ENCODE measurements at places on chromosomes 11 and 22.

GRCh38 chr11:57514538-57515331 lies 767 bp downstream of the SLC43A1 start:
- peak; percentile 15 for DNase-seq

- DNase-seq = no peak
These were observed 4.3 kb downstream of the PRAME start for GRCh38 chr22:22554587-22555284.

DNA sequence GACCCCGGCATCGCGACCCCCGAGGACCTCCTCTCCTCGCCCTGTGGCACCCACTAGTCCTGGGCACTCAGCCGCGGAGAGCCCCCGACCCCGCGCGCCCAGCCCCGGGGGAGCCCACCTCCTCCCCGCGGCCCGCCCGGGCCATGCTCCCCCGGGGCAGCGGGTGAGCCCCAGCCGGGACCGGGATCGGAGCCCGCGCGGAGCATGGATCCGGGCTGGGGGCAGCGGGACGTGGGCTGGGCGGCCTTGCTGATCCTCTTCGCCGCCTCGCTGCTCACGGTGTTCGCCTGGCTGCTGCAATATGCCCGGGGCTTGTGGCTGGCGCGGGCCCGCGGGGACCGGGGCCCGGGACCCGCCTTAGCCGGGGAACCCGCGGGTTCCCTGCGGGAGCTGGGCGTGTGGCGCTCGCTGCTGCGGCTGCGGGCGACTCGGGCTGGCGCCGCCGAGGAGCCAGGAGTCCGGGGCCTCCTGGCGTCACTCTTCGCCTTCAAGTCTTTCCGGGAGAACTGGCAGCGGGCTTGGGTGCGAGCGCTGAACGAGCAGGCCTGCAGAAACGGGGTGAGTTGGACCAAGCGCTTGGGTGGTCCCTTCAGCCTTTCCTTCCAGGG lies 498 bp downstream of the C2CD2L start:
- DNase-seq = no peak

- no peak for DNase-seq
These were observed 47.0 kb upstream of the GALNT18 start for GRCh38 chr11:11668781-11669180.

DNA sequence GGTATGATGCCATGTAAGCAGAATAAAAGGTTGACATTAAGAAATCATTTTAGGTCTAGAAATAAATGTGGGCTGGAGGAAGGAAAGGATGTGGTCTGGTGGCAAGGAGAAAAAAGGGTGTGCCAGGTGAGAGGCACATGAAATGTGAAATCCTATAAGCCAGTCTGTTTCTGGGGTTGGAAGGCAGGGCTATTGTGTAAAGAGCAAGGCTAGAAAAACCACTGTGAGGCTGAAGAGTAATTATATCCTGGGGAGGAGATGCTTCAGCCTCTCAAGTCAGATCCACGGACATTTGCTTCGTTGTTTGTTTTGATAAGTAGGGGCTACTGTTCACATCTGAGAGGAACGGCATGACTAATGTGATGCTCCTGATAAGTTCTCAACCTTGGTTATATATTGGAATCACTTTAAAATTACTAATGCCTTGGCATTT lies 77.5 kb upstream of the CTSC start:
- no peak for DNase-seq

GRCh38 chr11:119717839-119718534 lies 11.0 kb downstream of the NECTIN1 start:
- no peak for DNase-seq

DNA sequence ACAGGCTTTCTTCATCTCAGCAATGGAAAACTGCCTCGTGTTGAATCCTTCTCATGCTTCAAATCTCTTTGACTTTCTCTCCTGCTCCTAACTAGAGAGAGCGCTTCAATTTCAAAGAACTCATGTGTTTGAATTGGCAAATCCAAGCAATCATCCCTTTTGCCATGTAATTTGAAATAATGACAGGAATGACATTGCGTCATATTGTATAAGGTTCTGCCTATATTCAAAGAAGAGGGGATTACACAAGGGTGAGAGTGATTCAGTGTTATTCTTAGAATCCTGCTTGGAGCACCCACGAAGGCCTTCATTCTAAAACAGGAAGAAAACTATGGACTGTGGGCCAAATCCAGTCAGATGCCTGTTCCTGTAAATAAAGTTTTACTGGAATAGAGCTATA lies 720.6 kb downstream of the JRKL start:
- DNase-seq = no peak

DNA sequence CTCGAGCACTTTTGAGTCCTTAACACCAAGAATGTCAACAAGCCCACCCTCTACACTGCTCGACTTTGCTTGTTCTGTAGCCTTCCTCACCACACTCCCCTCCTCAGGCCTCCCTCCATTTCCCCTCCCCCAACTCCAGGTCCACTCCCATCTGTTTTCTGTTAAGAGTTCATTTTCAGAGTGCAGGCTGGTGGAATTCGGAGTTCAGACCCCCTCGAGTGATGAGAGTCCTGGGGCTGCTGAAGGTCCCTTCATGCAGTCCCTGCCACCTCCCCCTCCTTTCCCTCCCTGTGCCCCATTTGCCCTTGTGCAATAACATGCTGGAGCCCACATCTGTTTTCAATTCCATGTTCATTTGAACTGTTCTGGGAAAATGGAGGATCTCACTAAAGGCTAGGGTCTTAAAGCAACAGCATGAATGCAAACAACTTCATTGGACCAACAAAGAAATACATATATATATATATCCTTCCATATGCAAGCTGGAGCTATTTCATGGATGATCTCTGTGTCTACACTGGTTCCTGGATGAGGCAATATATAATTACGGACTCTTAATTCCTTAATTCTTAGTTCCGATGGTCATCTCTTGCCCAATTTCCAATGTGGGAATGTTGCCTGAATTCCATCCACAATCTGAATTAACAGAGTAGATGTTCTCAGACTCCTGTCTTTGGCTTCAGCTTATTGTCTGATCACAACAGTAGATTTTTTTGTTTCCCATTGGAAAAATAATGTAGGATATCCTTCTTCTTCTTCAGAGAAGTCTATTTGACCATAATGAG lies 340.4 kb downstream of the ETS1 start:
- no peak for DNase-seq

GRCh38 chr11:12755510-12756453 lies 81.6 kb downstream of the TEAD1 start:
- DNase-seq = no peak

Measured in neural crest cell (in vitro differentiated cells).